Activated CD4-positive, CD25-positive, alpha-beta regulatory T cell treated with anti-CD3 and anti-CD28 coated beads, Interleukin-2, amount 50 U/mL, for 24 hours (primary cell): ENCODE measurements at places on chromosomes 7 and 10.

DNA sequence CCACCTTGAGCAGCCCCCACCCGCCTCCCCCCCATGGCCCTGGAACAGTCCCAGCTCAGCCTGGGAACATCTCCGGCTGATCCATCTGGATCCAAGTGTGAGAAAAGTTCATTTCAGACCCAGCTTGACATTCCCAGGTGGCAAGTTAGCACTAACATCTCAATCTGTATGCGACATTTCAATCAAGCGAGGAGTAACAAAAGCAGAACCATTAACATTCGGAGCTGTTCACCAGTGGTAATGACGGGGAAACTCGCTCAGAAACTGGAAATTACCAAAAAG is 65.4 kb downstream of the PAX2 start:
- ATAC-seq: no peak

GRCh38 chr7:36565792-36566356 is 158.4 kb downstream of the AOAH start:
- no peak for ATAC-seq

- no peak for ATAC-seq
Measured at GRCh38 chr7:135666846-135667245, 4.5 kb downstream of the STMP1 start.

GRCh38 chr7:81308643-81309322 is 389.9 kb upstream of the SEMA3C start:
- no peak for ATAC-seq

GRCh38 chr10:30093303-30093950 is 34.0 kb upstream of the JCAD start:
- no peak for ATAC-seq

DNA sequence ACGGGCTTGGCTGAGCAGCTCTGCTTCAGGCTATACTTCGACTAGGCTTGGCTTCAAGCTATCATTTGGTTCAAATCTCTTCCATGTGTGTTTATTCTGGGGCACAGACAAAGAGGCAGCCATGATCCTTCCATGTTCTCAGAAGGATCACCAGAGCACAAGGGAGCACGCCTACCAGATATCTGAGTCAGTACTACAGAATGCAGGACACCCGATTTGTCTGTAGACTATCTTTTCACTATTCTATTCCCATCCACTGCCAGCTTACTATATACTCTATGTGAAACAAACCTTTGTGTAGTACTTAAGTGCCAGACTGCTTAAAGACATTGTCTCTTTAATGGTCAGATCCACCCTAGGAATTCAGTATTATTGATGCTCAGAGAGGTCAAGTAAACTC is 35.1 kb downstream of the CH25H start:
- ATAC-seq: no peak

GRCh38 chr10:22723343-22723779 is 9.0 kb upstream of the PIP4K2A start:
- ATAC-seq: peak; percentile 51

DNA sequence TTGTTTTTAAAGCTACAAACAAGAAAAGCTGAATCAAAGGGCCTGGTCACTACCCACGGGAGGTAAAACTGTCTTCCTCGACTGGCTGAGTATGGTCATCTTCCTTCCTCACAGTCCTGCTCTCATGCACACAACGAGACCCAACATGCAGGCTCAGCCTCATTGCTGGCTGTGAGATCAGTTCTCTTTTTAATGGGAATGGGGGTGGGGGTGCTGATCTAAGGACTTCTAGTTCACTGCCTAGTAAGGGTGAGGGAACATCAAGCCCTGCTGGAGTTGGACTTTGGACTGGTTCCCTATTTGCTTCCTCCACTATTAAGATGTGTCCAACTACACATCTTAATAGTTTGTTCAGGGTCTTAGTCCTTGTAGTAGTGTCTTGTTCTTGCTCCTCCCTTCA is 48.2 kb downstream of the ABCB4 start:
- no peak for ATAC-seq

- ATAC-seq: no peak
Measured at GRCh38 chr7:117085769-117086463, 132.6 kb downstream of the ST7 start.

DNA sequence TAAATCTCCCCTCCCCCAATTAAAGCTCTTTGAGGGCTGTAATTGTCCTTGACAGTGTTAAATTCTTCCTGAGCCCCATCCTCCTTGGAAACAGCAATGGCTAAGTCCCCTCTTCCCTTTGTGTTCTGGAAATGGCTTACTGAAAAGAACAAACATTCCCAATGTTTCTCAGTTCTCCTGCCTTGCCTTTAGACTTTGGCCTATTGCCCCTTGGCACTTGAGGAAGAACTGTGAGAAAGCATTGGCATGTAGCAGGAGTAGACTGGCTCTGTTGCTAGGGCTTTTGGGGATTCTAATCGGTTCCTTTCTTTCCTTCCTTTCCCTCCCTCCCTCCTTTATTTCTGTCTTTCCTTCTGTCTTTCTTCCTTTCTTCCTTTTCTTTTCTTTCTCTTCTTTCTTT is 463.3 kb upstream of the PODXL start:
- ATAC-seq: no peak

DNA sequence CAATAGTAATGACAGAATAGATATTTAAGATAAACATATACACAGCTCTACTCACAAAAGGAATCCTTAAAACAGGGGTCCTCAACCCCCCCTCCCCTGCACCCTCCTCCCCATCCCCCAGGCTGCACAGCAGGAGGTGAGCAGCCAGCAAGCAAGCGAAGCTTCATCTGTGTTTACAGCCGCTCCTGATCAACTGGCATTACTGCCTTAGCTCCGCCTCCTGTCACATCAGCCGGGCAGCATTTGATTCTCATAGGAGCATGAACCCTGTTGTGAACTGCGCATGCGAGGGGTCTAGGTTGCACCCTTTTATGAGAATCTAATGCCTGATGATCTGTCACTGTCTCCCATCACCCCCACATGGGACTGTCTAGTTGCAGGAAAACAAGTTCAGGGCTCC is 65.5 kb downstream of the SMURF1 start:
- ATAC-seq: no peak

- ATAC-seq: peak; percentile 34
Measured at GRCh38 chr10:21517134-21518031, 8.1 kb downstream of the SKIDA1 start.

DNA sequence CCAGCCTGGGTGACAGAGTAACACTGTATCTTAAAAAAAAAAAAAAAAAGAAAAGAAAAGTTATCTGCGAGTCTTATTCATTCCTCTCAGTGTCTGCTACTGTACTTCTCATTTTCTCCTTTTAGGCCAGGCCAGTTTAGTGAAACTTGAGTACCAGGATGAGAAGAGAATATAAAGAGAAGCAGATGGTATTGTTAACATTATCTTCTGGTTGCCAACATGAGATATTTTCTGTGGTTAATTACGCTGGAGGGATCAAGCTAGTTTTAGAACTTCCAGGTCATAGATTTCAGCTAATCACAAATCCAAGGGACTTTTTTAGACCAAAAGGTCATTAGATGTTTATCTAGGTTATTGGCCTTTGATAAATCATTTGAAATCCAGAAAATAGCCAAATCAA is 252.6 kb upstream of the SMIM30 start:
- no peak for ATAC-seq

- no peak for ATAC-seq
Measured at GRCh38 chr7:16785321-16785720, 19.5 kb downstream of the AGR2 start.

GRCh38 chr7:30256349-30256858 is 28.0 kb upstream of the ZNRF2 start:
- no peak for ATAC-seq
